ENCODE measurements at places on chromosomes 7 and 10.
A peak's percentile ranks its signal among the peaks of the same experiment; 100 is the strongest.

- DNase-seq, result no peak
These were observed 712.9 kb upstream of the NRP1 start for GRCh38 chr10:34047389-34047788.

GRCh38 chr10:1171586-1171985 is 115.4 kb downstream of the WDR37 start:
- no peak for DNase-seq

DNA sequence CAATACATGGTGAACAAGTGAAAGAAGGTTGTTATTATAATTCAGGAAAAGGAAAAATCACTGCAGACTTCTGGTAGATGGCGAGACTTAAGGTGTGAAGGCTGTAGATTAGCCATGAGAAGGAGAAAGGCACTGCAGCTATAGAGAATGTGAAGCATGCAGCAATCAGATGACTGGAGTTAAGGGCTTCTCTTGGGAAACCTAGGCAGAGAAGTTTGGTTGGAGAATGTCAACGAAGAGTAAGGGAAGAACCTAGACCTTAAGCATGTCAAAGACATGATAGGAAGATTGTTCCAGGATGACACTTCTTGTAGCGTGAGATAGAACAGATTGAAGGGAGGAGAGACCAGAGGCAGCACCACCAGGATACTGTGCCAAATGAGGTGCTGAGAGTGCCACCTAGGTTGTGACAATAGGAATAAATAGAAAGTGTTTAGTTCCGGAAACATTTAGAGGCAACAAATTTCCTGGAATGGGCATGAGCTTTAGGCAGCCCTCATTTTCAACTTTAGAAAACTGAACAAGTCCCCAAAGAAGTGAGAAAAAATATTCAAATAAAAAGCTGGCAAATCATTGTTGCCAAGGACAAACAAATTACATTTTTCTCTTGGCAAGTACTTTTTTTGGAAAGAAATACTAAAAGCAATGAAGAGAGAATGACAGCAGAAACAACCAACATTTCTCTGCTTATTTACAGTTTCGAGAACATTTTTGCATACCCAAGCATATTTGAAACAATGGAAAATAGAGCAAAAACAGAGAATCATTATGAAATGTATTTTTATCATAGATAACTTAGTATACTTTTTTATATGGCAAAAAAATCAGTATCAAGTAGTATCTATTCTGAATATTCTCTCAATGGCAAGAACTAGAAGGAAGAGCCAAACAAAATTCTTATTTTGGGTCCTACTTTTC is 4.9 kb downstream of the LRRC17 start:
- DNase-seq, result no peak

- DNase-seq, result no peak
These were observed 93.5 kb upstream of the MPP7 start for GRCh38 chr10:28396331-28396730.

DNA sequence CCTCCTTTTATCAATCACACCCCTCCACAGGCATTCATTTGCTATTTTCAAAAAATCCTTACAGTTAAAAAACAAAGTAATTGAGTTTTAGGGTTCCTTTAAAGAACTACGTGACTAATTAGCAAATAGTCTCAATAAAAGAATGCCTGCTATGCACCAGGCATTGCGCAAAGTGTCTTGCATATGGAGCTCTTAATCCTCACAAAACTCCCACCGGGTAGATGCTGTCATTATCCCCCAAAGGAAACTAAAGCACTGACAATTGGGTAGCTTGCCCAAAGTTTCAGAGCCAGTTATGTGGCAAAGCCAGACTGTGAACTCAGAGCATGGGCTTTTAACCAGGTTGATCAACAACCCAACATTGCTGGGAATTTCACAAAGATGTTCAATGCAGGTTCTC is 305.7 kb downstream of the ELMO1 start:
- no peak for DNase-seq

GRCh38 chr7:55109404-55110167 is 90.8 kb downstream of the EGFR start:
- DNase-seq, result no peak

DNA sequence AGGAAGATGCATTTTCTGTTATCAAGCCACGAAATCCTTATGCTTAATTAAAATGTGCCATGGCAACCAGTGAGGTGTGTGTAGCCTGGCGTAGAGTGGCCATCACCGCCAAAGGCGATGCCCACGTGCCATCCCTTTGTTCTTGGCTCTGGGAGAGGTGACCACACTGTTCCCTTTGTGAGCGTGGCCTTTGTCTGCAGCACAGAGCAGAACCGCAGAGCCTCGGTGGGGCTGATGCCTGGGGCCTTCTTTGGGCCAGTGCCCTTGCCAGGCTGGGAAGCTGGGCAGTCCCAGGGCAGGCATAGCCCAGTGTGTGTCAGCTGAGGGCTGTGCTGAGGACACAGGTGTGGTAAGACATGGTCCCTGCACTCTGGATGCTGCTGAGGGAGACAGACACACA is 48.3 kb downstream of the BUB3 start:
- no peak for DNase-seq

GRCh38 chr10:79938728-79939406 is 10.0 kb downstream of the SFTPD start:
- DNase-seq, result no peak

DNA sequence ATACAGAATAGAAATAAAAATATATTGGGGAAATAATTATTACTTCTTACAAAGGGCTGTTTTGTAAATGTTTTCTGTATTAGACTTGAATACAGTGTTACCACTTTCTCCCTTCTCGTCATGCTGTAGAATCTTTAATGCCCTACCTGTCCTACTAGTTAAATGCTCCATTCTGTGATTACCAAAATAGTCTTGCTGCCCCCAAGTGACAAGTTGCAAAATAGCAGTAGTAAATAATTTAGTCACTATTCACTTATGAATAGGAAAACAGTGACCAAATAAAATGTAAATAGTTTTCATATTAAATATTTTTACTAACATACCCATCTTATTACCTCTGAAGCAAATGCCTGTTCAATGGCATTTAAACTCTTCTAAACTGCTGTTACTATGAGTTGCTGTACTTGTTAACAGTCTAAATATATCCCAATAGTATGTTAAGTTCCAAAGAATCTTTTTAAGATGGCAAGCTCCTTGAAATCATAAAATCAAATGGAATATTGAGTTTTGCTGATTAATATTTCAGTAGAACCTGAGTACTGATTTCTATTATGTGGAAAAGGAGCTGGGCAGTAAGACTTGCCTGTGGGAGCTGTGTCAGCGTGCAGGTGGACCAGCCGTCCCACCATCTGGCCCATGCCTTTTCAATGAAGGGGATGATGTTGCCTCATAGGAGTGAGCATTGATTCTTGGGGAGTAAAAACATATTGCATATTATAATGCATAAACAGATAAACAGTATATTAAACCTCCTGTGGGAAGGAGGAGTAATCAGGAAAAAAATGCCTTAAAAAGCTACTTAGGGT is 18.1 kb upstream of the OIT3 start:
- DNase-seq, result peak; percentile 35

DNA sequence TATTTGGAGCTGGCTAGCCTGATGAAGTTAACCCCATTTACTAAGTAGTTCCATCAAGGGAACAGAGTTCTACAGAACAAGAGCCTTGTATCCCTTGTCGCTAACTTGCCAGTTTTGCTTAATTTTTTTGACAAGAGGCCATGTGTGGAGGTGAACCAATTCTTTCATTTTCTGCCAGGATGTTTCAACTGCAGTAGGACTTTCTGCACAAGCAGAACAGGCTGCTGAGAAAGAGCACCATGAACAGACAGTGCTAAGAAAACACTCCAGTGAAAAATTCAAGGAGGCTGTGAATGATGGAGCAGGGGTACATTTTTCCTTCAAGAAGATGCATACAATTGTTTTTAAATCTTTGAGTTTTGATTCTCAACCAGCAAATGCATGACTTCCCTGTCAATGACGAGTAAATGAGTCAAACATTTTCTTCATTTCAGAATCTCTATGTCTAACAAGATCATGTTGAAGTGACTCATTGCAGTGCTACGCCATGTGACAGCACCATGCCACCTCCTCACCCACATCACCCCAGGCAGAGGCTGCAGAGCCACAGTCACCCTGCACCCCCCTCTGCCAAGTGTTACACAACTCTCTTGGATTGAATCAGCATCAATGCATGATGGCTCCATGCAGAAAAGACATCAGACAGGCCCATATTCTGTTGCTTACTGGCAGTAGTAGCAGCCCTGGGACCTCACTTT is 193.1 kb downstream of the COBL start:
- no peak for DNase-seq

DNA sequence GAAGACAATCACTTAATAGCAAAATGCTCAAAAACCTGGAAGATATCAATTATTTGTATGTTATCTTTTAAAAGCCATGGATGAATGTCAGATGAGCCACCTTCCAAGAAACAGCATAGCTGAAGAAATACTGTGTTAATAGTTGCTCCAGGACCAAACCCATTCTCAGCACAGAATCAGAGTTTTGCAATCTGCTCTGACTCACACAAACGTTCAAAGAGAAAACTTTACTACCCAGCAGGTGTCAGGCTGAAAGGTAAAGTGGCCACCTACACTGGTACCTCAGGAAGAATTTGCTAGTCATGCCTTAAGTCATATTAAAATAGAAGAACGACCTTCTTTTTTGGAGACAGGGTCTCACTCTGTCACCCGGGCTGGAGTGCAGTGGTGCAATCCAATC is 526.5 kb downstream of the PARD3 start:
- DNase-seq, result no peak

GRCh38 chr7:39212876-39213275 is 235.2 kb downstream of the POU6F2 start:
- no peak for DNase-seq

- no peak for DNase-seq
These were observed 88.8 kb downstream of the LHPP start for GRCh38 chr10:124550293-124551034.

GRCh38 chr10:133462512-133463305 is 9.0 kb downstream of the SCART1 start:
- no peak for DNase-seq

DNA sequence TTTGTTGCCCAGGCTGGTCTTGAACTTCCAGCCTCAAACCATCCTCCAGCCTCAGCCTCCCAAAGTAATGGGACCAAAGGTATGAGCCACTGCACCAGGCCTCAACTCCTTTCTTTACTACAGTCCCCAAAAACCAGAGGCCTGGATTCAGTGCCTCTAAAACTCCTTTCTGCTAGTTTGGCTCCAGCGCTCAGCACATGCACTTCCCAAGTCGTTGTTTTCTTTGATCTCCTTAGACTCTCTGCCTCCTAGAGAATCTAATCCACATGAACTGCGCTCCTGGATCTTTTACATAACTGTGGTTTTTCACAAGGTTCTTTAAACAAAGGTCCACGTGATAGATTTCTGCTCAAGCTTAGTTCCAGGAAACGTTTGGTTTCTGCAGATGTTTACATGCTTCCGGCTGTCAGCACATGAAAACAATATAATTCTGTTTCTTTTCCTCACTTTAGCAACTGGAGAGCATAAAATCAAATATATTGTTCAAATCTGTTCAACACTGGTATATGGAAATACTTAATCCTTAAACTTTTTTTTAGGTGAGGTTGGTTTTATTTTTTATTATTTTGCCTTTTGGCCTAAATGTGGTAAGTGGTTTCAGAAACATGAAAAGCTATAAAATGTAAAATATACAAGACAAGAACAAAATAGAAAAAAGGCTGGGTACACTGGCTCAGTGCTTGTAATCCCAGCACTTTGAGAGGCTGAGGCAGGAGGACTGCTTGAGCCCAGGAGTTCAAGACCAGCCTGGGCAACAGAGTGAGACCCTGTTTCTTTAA is 270.5 kb upstream of the MKLN1 start:
- no peak for DNase-seq

GRCh38 chr10:43843321-43844101 is 194.8 kb upstream of the ZNF32 start:
- no peak for DNase-seq

DNA sequence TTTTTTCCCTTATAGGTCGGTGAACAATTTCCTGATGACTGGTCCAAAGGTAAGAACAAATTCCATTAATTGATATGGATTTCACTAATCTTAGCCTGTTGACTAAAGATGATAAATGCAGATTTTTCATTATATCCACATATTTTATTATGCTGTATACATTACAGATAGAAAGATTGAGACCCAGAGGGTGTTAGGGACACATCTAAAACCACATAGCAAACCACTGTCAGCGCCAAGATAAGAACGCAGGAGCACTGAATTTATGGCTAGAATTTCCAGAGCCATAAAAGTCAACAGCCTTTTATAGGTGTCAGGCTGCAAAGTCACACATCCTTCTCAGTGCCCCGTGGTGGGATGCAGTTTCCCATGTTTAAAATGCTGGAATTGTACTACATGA is 16.2 kb downstream of the WNT8B start:
- no peak for DNase-seq

DNA sequence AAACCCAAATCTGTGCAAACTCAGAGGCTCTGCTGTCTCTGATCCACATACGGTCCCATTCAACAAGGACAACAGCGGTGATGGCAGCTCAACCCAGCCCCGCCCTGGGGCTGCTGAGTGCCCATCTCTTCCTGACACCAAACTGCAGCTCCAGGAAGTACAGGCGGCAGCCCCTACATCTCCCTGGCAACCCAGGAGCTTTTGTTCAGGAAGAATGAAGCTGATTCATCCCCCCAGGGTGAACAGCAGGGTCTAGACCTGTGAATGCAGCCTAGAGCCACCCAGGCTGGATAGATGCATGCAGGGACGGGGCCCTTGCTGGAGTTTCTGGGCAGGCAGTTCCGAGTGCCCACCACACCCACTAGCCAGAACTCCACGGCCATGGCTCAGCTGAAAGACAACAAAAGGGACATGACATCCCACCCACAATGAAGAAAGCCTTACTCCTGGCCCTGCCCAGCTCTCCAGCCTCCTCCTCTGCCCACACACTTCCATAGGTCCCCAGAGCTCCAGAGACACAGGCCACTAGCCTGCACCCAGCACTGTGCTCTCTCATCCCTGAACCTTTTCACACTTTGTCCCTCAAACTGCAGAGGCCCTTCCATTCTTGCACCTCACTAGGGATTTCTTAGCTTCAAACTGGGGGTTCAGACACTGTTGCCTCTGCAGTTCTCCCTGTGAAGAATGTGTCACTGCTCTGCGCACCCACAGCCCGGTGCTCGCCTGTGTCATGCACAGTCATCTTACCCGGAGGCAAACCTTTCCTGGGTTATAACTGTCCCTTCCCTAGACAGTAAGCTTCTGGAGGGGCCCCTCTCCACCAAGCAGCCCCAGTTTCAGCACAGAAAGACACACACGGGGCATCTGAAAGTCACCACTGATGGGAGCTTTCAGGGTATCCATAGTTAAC is 99.1 kb downstream of the GRID1 start:
- no peak for DNase-seq

GRCh38 chr7:103129702-103130549 is 19.0 kb downstream of the NAPEPLD start:
- no peak for DNase-seq

DNA sequence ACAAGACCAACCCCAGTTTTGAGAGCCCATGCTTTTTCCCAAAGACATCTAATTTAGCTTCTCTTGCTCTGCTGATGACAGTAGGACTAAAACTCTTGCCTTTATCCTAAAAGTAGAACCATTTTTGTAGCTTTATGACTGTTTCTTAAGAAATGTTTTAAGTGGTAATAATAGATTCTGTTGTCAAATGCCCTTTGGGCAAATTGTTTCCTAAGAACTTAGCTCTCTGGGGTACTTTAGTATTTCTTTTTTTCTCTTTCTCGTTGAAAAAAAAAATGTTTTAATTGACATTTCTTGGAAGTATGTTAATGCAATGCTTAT is 157.4 kb downstream of the ARID5B start:
- no peak for DNase-seq
